ENCODE measurements at places on chromosomes 2 and 18.

DNA sequence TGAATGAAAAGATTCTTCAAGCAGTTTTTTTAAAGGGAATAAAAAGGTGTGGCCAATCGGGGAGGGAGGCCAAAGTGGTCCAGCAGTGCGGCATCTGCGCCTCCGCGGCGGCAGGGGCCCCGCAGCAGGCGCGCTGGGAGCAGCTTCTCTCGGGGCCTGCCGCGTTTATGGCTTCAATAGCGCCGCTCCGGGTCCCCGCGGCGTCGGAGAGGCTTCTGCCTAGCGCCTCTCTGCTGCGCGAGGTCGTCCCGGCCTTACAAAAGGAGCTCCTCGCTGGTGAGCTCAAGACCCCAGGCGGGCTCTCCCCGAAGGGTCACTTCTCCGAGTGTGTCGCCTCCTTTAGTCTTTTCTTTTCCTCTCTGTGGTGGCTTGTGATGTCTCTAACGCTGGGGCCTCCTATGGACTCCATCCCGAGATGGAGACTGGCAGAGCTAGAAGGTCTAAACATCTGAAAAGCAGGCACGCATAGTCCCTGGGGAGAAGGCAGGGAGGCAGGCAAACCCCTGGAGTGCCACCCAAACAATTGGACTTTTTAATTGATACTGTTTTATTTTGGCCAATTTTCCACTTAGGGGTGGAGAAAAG is 67.1 kb downstream of the SUMO1 start:
- DNase-seq, result no peak

DNA sequence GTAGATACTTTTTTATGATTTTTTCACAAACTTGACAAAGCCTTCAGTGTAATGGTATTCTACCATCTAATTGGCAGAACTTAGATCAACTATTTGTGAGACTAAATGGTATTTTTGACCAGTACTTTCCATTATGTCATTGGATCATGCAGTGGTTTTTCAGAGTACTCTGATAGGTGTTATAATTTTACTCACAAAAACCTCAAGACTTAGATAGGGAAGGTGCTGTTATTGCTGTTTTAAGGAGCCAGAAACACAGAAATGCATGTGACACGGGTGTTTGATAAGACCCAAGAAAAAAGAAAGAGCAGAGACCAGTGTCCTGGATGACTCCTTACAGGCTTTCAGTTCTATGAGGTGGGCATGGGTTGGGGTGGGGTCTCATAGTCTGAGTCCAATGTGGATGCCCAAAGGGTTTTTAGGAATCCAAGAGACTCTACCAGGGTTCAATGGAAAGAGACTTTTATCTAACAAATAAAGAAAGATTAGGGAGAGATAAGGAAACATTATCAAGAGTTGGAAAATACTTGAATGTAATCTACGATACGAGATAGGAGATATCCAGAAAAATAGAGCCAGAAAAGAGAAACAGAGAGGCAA is 31.3 kb downstream of the SP140 start:
- DNase-seq, result no peak

- DNase-seq, result peak; percentile 75
Observed at GRCh38 chr2:132547090-132547687, 122.8 kb downstream of the LYPD1 start.

- DNase-seq, result no peak
Observed at GRCh38 chr2:128320192-128320905, 1.7 kb upstream of the HS6ST1 start.

GRCh38 chr2:220835583-220835982 is 736.5 kb downstream of the EPHA4 start:
- DNase-seq, result no peak

DNA sequence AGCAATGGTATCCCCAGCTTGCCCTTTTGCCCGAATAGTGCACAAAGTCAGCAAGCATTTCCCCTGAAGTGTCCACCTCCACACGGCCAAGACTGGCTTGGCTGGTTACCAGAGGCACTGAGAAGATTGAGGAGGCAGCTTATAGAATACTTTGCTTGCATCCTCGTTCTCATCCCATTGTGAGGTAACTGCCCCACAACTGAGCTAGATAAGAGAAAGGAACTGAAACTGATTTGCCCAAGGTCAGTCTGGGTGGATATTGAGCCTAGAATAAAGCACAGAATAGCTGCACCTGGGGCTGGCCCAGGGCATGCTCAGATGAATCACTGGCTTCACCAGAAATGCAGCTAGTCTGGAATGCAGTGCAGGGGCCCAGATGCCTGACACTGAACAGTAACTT is 32.7 kb upstream of the MAP4K3 start:
- DNase-seq, result peak; percentile 89

DNA sequence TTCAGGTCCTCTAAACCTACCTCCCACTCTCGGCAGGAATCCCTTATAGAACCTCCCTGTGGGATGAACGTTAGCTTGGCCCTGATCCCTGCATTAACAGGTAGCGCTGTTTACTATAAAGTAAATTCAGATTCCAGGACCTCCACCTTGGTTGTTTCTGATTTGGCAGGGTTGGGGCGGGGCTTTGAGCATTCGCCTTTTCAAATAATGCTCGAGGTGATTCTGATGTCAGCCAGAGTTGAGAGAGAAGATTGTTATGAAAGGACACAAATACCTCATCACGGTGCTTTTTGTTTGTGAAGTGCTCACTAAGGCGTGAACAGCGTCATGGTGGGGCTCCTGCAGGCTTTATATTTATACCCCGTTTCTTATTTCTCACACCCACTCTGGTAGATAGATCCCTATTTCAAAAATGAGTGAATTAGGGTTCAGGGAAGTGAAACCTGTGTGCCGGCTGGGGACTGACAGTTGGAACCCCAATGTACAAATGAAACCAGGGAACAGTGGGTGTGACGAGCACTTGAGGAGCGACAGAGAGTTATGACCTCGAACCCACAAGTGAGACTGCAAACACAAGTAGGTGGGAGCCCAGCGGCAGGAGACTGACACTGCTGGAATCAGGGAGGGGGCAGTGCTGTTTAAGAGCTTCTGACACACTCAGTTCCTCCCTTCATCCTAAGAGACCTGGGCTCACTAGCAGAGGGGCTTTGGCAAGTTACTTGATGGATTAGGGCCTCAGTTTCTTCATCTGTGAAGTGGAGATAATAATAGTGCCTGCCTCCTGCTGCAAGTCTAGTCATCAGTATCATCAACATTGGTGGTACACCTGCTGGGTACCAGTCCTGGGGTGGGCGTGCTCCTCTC is 14.2 kb upstream of the CXCR4 start:
- no peak for DNase-seq

GRCh38 chr2:161844822-161845221 is 220.6 kb downstream of the SLC4A10 start:
- no peak for DNase-seq

GRCh38 chr18:58624011-58624410 is 4.9 kb downstream of the ALPK2 start:
- no peak for DNase-seq

GRCh38 chr18:27824841-27825681 is 351.9 kb downstream of the CDH2 start:
- DNase-seq, result no peak

- peak; percentile 92 for DNase-seq
Observed at GRCh38 chr2:166373951-166374350, 1.8 kb downstream of the SCN9A start.

- DNase-seq, result no peak
Observed at GRCh38 chr2:26575836-26576564, 65.2 kb downstream of the CIB4 start.

- no peak for DNase-seq
Observed at GRCh38 chr2:62556086-62556485, 50.1 kb upstream of the TMEM17 start.

- no peak for DNase-seq
Observed at GRCh38 chr18:22961156-22961555, 28.0 kb downstream of the RBBP8 start.

DNA sequence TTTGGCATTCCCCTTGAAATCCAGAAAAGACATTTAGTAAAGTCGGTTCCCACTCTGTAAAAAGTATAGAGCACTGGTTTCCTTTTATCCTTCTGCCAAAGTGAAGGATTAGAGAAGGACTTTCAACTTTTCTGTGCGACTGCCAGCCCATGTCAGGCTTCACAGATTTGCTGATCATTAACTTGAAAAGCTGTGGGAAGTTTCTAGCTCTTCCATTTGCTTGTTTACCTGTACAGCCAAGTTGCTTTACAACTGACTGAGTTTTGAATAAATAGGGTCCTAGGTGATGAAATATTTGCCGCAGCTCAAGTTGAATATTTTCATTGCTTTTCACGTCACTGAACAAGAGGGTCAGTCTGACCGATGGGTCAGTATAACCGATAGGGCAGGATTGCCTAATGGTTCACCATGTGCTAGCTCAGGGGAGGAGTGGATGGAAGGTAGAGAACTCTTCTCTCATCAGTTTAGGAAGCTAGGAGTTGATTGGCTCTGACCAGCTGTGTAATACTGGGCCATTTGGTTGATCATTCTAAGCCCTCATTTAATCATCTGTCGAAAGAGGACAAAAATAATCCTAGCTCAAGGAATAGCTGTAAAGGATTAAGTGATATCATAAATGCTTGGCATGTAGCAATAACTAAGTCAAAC is 30.4 kb downstream of the UPP2 start:
- DNase-seq, result no peak

DNA sequence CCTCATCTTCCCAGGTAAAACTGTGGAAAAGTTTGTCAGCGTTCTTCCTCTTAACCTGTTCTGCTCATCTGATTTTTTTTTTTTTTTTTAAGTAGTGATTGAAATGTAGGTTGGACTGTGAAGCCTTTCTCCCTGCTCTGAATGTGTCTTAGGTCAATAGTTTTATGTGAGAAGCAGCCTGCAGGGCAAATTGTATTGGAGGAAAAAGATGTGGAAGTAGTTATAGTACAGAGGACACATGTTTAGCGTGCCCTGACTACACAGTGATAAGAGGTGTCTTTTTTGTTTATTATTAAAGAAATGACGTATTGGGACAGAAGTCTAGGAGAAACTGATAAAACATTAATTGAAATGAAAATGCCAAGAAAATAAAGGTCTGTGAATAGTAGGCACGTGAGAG is 1.5 kb downstream of the MTA3 start:
- DNase-seq, result no peak

- peak; percentile 66 for DNase-seq
Observed at GRCh38 chr2:215171151-215171550, 32.7 kb upstream of the ABCA12 start.

GRCh38 chr18:58285449-58286130 is 241.6 kb downstream of the NEDD4L start:
- DNase-seq, result no peak

- no peak for DNase-seq
Observed at GRCh38 chr18:79927607-79928562, 23.6 kb downstream of the SLC66A2 start.
